Neuronal stem cell (in vitro differentiated cells): ENCODE measurements at places on chromosomes 5 and 9.

DNA sequence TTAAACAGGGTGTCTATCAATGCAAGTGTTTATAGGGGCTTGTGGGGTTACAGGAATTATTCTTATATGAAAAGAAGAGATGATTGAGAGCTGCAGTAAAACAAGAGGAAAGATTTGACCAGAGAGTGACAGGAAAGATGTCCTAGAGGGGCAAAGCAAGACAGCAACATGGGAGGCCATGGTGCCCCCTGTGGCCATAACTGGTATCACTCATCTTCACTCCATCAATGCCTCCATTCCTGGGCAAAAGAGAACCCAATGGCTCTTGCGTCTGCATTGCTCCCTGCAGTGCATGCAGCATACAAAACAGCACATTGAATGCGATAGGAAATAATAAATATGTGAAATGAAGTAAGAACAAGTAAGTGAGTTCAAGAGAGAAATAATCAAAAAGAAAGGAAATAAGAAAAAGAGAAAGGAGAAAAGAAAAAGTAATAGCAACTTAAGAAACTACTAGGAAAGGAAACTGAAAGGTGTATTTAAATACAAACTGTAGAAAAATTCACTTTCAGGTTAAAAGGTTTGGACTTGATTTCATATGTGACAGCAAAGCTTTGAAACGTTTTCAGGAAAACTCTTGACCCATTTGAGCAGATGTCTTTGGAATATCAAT, 206.6 kb downstream of the SEMA5A start:
- no peak for DNase-seq

GRCh38 chr5:76794871-76795270, 24.0 kb upstream of the F2RL1 start:
- no peak for DNase-seq

DNA sequence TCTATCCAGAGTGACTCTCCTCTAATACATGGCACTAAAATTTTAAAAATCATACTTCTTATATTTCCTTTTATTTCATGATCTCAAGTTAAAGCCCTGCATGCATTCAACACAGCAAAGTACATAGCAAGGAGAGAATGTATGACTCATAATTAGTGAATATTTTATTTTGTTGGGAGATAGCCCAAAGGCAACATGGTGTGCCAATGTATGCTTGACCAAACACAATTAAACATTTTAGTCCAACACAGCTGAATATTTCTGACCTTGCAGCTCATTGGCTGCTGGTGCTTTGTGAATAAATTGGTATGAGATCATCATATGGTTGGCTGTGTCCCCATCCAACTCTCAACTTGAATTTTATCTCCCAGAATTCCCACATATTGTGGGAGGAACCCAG, 103.5 kb downstream of the NPR3 start:
- no peak for DNase-seq

GRCh38 chr5:18032744-18033143, 398.5 kb downstream of the TAF11L14 start:
- DNase-seq: no peak

GRCh38 chr5:174839196-174839595, 114.8 kb downstream of the MSX2 start:
- DNase-seq: no peak

GRCh38 chr9:108575276-108575675, 280.5 kb downstream of the ACTL7B start:
- DNase-seq: no peak

- no peak for DNase-seq
Measured at GRCh38 chr5:96690861-96691260, 28.7 kb downstream of the CAST start.

DNA sequence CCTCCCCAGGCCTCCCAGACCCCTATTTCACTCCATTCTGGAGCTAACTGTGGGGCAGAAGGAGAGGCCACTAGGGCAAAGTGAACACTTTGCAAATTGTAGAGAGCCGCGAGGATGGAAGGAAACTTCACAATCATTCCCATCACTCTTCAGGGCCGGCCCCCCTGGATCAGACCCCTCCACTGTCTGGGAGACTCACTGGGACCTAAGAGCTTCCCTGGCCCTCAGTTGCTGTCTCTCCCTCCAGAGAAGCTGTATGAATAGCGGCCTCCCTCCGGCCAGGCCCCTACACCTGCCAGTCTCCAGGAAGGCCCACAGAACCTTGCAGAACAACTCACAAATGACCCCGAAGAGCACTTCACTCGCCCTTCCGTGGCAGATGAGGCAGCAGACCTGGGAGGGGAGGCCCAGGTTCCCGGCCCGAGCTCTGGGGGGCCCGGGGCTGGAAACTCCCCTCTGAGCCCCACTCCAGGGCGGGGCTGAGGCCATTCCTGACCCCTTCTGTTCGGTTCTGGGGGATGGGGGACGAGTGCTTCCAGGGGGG, 141.9 kb upstream of the IER5L start:
- DNase-seq: no peak

DNA sequence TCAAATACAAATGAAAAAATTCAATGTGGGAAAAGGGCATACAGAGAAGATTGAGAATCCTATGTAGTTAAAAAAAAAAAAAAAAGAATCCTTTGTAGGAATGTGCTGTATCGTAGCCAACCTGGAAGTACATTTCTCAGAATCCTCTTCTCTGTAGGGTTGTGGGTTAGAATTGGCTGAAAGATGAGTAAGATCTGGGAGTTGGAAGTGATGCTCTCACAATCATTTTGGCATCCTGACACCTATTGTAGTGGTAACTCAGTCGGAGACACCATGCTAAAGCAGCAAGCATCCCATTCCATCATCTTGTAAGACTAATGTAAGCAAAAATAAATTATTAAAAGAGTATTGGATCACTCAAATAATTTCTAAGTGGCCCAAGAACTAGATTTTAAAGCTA, 30.6 kb downstream of the MRPL22 start:
- no peak for DNase-seq

DNA sequence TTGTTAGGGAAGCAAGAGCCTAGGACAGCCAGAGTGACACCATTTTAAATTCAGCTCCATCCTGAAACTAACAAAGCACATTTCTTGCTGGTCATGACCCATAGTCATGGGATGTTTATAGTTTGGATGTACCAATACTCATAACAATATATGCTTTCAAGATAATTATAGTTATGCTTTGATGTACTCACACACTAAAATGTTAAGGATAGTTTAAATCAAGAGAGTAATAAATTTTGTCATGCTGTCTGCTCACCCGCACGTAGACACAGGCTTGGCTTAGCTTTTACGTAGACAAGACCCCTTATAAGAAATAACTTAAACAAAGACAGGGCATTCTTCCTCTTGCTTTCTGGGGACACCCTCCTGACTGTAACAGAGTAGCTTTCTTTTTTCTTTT, 8.9 kb upstream of the STXBP1 start:
- DNase-seq: no peak

GRCh38 chr5:137034764-137035479, 464.2 kb downstream of the SPOCK1 start:
- no peak for DNase-seq

GRCh38 chr5:129496864-129497595, 36.9 kb downstream of the ADAMTS19 start:
- no peak for DNase-seq

- DNase-seq: no peak
Measured at GRCh38 chr9:85237478-85237877, 504.3 kb downstream of the AGTPBP1 start.

DNA sequence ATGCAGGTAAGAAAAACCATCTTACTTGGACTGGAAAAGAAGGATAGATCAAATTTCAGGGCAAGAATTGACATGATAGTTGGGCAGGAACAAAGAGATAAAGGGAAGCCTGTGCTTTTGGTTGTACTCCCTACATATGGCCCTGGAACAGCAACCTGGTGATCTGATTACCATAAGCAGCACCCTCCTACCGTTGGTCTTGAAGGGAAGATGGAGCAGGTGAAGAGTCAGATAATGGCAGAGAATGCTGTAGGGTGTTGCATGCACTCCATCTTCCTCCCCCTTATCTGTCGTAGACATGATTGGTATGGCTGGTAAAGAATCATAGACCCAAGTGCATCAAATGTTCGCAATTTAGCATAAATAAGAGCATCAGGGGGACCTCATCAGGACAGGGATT, 4.7 kb downstream of the IRGM start:
- no peak for DNase-seq

DNA sequence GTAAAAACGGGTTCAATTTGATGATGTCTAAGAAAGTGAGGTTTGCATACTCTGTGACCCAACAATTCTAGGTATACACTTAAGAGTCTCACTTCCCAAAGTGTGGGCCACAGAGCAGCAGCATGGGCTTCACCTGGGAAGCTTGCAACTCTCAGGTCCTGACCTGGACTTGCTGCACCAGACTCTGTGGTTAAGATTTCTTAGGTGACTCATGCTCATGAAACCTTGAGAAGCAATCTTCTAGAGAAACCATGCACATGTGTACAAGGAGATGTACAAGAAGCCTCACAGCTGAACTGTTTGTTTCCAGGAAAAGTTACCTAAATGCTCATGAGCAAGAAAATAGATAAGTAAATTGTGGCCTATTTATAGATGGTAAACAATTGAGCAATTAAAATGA, 30.0 kb downstream of the DNAJC21 start:
- DNase-seq: no peak

DNA sequence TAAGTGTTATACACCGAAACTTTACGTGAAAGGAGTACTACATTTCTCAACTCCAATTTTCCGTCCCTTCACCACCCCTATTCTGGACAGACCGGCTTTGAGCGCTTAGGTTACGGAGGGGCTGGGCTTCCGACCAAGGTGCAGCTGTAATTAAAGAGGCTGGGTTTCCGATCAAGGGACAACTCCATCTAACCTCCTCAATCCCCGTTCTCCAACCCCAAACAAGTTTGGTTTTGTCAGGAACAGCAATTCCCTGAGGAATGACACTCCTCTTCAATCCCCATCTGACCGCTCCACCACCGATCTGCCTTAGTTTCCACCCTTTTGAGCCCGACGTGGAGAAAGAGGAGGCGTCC, 577 bp downstream of the TUT7 start:
- DNase-seq: no peak

DNA sequence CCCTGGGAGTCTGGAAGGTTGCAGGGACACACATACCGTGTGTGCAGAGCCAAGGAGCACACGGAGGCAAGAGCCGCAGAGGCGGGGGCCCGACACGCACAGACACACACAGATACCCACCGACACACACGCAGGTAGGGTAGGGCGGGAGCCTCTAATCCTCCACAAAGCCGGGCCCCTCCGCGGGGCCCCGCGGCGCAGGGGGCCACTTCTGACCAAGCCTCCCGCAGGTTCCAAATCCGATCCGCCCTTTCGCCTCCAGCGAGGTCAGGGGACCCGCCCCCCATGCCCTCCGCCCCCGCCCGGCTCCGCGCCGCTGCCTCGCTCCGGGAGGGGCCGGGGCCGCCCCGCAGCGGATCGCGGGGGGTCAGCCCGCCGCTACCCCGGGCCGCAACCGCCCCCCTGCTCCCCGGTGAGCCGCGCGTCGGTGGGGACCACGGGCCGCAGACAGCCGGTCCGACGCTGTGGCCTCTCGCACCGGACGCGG, 1.4 kb upstream of the LMX1B start:
- DNase-seq: no peak

GRCh38 chr9:126377176-126377509, 50.5 kb downstream of the MVB12B start:
- DNase-seq: no peak

DNA sequence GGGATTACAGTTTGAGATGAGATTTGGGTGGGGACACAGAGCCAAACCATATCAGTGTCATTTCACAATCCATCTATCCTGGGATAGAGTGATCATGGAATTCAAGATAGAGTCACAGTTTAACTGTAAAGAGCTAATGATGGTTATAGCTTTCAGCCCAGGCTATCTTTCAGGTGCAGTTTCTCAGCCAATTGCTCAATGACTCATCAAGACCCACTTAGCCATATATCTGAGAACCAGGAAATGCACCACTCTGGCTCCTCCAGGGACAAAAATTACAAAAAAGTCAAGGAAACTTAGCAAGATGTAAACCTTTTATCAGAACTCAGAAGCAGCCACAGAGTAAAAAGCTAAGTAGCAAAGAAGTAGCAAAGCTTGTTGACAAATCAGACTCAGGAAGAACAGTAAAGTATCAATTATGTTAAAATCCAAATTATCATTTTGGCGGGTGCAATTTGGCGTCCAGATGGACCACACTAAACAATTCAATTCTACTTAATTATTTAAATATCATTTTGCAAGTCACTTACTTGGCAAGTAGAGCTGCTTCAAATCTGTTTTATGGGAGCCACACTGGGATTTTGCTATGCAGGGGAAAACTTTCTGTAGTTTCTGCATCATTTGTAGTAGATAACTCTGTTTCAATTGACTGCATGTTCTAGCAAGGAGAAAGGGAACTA, 169.4 kb downstream of the TLE1 start:
- DNase-seq: no peak

- DNase-seq: no peak
Measured at GRCh38 chr9:116692616-116693015, 5.5 kb downstream of the TRIM32 start.

GRCh38 chr5:112643339-112643971, 94.2 kb upstream of the APC start:
- no peak for DNase-seq

DNA sequence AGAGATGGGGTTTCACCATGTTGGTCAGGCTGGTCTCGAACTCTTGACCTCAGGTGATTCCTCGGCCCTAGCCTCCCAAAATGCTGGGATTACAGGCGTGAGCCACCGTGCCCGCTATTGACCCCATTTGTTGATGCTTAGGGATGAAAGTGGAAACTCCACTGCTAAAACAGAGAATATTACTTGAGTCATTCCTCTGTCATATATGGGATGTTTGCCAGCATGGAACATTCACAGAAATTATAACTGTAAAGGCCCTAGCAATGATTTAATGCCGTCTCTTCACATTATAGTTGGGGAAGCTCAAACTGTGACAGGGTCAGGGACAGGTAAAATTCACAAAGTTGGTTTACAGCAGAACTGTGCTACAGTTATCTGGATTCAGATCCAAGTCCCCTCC, 94.5 kb downstream of the TMC1 start:
- no peak for DNase-seq

GRCh38 chr9:75432386-75432785, 344.1 kb downstream of the OSTF1 start:
- no peak for DNase-seq

- DNase-seq: no peak
Measured at GRCh38 chr5:102453716-102454115, 45.1 kb downstream of the SLCO6A1 start.

GRCh38 chr5:27706832-27707231, 668.4 kb upstream of the CDH9 start:
- DNase-seq: no peak

- DNase-seq: no peak
Measured at GRCh38 chr9:84819491-84819991, 150.0 kb downstream of the NTRK2 start.

- DNase-seq: no peak
Measured at GRCh38 chr5:96093890-96094381, 132.3 kb upstream of the ELL2 start.

DNA sequence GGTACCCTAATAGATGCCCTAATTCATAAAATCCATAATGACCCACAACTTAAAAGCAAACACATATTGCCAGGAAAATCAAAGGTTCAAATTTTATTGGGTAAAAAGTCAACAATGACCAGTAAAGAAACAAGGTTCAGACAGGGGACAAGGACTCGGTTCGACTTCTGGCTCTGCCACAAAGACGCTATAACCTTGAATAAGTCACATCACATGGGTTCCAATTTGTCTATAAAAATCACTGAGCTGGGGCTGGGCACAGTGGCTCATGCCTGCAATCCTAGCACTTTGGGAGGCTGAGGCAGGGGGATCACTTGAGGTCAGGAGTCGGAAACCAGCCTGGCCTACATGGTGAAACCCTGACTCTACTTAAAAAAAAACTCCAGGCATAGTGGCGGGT, 80.5 kb downstream of the SERINC5 start:
- DNase-seq: no peak

- no peak for DNase-seq
Measured at GRCh38 chr5:143053780-143054179, 283.6 kb downstream of the ARHGAP26 start.
